ENCODE measurements at places on chromosomes 12 and 14.

- DNase-seq, result no peak
Observed at GRCh38 chr14:61475316-61475715, 153.9 kb downstream of the PRKCH start.

GRCh38 chr12:117968826-117969659 lies at the start of gene KSR2:
Gene KSR2 (minus strand): TSS chr12:117968990. CDS start chr12:117968255, 735 bp downstream.
- peak; percentile 66 for DNase-seq

DNA sequence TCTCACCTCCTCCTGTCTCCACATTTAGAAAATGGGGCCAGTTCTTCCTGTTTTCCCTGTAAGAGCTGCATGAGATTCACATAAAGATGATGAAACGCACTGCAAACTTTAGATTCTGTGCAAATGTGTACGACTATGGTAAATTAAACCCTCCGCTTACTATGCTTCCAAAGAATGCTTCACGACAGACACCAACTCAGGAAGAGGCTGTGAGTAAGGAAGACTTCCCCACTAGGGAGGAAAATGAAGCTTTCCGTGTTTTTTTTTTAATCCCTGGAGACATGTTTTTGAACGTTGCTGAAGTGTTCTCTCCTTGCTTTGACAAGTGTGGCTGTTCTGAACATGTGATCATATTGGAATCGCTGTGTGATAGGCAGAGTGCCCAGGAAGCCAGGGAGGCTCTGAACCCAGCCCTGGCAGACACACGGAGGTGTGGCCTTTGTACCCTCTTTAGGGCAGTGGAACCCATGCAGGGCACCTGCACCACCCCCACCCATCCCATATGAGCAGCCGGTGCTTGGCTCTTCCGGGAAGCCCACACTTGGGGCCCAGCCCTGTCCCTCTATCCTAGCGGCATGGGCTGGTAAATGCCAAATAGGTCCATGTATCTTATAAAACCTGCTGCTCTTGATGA lies 7.5 kb upstream of the SYNE3 start:
- DNase-seq, result no peak

DNA sequence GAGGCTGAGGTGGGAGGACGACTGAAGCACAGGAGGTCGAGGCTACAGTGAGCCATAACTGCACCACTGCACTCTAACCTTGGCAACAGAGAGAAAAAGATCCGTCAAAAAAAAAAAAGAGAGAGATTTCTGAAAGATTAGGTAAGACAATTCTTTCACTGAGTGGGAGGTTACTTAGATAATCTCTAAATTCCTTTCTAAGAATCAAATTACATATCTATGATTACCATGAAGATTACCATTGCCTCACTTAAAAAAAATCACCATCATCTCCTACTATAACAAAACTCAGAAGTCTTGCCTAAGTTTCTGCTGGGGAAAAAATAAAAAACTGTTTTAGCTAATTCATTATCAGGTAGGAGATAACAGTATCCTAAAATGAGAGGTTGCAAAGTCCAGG lies 366.7 kb downstream of the DUSP6 start:
- DNase-seq, result no peak

GRCh38 chr14:75832621-75833297 lies 149.0 kb downstream of the TGFB3 start:
- no peak for DNase-seq

DNA sequence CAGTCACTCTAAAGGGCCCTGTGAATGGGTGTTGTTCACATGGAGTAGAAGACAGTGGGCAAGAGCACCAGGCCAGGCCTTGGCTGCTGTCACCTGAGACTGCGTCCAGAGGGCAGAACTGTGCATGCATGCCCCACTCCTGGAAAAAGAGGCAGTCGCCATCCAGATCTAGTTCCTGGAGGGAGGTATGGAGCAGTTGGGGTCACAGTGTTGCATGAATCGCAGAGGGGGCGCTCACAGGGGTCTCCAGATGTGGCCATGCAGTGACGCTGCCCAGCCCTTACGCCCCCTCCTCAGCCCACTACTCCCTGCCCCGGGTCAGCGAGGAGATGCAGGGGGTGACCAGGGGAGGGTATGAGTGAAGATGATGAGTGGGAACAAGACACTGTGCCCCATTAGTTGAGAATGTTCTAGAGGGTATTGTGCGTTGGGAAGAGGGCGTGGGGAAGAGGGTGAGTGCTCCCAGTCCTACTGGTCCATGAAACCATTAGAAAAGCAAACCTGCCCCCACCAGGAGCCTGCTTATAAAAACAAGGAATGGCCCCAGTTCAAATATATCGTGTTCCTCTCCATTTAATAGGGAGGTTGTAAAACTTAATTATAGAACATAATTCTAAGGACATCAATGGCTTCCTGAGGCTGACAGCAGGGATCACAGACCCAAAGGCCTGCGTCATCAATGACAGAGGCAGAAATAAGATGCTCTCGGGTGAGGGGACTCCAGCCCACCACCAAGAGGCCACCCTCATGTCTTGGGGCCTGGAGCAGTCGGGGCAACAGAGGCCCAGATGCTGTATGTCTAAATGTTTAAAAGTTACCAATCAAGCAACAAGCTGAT lies 32.2 kb upstream of the BCL7A start:
- DNase-seq, result no peak

DNA sequence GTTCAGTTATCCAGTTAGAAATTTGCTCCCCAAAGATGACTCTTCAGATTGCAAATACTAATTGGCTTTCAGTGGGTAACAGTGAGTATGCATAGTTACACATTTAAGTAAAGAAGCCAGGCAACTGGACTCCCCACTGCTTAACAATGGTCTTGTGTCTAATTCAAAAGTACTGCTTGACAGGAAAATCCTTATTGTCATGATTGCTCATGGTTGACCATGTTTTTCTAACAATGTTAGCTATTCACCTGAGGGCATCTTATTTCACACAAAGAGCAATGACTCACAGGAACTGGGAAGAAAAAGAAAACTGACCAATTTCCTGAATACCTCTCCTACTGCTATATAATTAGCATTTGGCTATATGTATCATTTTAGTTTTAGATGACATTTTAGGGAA lies 33.7 kb upstream of the ALG10B start:
- DNase-seq, result no peak

DNA sequence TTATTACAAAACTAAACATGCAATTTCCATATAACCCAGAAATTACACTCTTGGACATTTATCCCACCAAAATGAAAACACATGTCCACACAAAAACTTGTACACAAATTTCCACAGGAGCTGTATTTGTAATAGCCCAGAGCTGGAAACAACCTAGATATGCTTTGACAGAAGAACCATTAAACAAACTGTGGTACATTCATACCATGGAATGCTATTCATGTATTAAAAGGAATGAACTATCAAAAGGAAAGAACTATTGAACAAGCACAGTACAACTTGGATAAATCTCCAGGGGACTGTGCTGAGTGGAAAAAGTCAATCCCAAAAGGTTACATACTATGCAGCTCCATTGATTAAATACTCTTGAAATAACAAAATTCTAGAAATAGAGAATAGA lies 35.8 kb upstream of the ERGIC2 start:
- DNase-seq, result no peak

Data from stimulated activated CD4-positive, alpha-beta T cell treated with anti-CD3 and anti-CD28 coated beads, Interleukin-1b, Interleukin-23, amount 100 ng/mL, for 48 hours (primary cell).